ENCODE measurements at places on chromosomes 13 and 19.
A peak's percentile ranks its signal among the peaks of the same experiment; 100 is the strongest.

DNA sequence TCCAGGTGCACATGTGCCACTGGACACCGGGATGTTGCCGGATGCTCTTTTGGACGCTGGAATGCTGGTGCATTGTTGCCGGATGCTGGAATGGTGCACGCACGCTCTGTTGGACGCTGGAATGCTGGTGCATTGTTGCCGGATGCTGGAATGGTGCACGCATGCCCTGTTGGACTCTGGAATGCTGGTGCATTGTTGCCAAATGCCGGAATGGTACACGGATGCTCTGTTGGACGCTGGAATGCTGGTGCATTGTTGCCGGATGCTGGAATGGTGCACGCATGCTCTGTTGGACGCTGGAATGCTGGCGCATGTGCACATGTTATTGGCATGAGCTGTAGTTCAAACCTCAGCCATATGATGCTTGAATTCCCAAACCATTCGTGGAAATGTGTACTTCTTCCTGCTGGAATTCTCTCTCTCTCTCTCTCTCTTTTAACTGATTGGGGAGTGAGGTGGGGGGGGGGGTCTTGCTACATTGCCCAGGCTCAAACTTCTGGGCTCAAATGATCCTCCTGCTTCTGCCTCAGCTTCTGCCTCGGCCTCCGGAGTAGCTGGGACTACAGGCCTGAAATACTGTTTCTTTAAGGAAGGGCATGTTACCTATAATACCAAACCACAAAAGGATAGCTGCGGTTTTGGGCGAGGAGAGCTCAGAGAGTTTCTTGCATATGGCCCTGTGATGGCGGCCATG lies 1.2 kb upstream of the MCF2L start:
- DNase-seq, result no peak

GRCh38 chr13:73228546-73228945 lies 169.7 kb downstream of the KLF5 start:
- DNase-seq, result no peak

GRCh38 chr19:40739871-40740703 lies 10.2 kb downstream of the ACTMAP start:
- DNase-seq, result no peak

GRCh38 chr19:50417111-50418081 lies 1.3 kb upstream of the SPIB start:
- no peak for DNase-seq

- peak; percentile 86 for DNase-seq
Measured at GRCh38 chr13:41006978-41007743, 12.0 kb downstream of the ELF1 start.

DNA sequence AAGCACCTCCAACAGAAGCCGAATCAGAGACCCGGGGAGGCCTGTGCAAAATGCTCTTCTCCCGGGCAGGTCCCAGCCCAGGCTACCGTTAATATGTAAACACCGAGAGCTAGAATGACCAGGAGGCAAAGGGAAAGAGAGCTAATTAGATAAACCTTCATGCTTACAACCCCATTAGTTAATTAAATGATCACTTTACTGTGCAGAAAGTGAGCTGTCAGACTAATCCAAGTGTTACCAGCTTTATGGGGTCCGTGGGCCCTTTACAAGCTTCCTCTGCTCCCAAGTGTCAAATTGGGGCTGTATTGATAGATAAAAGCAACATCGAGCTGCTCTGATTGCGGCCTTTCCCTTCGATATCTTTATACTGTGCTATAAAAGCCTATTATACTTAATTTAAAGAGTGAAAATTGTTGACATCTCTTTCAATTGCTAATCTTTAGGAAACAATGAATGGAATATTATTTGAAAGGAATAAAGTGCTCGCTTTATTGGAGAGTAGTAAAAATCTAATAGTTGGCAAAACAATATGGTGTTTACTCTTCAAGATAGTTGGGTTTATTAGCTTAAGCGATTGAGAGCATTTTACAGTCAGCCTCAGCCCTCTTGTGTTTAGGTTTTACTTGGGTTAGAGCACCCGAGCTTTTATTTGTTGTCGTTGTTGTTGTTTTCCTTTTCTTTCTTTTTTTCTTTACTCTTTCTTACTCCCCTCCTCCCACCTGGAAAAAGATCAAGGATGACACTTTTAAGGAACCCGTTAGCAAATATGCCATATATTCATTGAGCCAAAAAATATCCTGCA lies 189.3 kb upstream of the GPR12 start:
- no peak for DNase-seq

DNA sequence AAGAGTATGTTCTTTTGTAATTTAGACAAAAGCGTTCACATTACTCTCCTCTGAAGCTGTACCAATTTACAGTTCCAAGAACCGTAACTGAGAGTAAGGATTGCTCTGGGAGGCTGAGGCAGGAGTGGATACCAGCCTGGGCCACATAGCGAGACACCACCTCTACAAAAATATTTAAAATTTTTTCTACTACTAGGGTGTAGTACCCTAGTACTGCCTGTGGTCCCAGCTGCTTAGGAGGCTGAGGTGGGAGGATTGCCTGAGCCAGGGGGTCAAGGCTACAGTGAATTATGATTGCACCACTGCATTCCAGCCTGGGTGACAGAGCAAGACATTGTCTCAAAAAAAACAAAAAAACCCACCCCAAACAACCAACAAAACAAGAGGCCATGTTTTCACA lies 12.1 kb upstream of the CYP2A6 start:
- no peak for DNase-seq

GRCh38 chr19:17184371-17184841 lies 30.8 kb upstream of the USE1 start:
- DNase-seq, result peak; percentile 35

DNA sequence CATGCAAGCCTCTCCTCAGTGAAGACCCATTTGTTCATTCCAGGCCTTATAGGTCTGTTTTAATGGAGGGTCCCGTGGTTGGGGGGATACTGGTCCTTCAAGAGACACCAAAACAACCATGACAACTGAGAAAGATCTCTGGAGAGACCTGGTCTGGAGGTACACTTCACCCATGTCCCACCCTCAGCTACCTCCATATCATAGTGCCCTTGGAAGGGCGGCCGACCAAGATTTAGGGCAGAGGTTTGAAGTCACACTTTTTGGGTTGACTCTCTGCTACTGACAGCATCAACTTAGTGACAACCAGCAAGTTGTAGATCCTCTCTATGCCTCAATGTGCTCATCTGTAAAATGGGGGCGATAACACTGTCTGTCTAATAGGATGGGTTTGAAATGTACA lies 177.3 kb downstream of the TSHZ3 start:
- no peak for DNase-seq

GRCh38 chr13:113884821-113885220 lies 20.9 kb upstream of the GAS6 start:
- DNase-seq, result no peak

- no peak for DNase-seq
Measured at GRCh38 chr19:44707794-44708193, 8.8 kb downstream of the CEACAM16 start.

GRCh38 chr13:52782471-52783448 lies 43.1 kb upstream of the CNMD start:
- no peak for DNase-seq

DNA sequence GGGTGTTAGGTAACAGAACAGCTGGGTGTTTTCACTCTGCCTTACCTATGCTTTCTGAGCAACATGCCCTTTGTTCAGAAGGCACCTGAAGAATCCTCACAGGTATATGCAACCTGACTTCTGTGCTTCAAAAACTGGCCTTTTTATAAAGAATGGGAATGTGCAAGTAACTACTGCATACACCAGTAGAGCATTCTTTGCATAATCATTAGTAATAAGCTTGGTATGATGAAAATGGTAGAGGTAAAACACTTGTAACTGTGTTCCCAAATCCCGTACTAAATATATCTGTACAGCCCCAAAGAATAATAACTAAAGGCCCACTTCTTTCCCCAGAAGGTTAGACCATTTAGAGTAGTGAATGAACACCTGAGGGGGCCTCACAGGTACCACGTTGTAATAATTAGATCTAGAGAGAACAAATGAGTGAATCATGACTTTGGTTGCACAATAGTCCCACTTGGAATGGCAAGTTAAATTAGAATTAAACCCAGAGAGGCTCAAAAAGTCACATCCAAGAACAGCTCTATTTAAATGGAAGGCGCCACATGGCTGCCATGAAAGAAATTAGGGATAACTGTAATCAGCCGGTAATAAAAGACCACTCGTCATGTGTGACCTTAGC lies 413.9 kb downstream of the KLF12 start:
- no peak for DNase-seq

DNA sequence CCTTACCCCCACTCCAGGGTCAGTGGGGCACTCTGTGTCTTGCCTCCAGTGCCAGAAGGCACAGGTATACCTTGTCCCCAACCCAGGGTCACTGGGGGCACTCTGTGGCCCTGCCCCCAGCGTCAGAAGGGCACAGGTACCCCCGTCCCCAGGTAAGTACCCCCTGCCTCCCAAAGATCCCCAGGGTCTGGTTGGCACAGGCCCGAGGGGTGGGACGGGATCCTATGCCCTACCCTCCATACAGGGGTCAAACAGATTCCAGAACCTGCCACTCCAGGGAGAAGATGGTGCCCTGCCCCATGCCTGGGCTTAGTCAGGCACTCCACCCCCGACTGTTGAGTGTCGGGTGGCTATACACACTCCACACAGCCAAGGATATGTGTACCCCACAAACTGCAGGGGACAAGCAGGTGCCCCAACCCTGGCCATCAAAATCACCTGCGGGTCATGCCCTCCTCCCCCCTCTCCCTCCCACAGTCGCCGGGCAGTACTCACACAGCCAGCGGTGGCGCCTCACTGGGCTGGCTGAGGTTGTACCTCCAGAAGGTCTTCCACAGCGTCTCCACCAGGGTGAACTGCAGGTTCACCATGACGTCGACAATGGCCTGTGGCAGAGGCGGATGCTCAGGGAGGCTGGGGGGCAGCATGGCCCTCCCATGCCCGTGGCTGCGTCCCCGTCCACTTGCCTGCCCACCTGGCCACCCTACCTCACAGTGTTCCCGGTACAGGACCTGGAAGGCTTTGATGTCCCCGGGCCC lies 13.8 kb downstream of the DCAF15 start:
- DNase-seq, result no peak

DNA sequence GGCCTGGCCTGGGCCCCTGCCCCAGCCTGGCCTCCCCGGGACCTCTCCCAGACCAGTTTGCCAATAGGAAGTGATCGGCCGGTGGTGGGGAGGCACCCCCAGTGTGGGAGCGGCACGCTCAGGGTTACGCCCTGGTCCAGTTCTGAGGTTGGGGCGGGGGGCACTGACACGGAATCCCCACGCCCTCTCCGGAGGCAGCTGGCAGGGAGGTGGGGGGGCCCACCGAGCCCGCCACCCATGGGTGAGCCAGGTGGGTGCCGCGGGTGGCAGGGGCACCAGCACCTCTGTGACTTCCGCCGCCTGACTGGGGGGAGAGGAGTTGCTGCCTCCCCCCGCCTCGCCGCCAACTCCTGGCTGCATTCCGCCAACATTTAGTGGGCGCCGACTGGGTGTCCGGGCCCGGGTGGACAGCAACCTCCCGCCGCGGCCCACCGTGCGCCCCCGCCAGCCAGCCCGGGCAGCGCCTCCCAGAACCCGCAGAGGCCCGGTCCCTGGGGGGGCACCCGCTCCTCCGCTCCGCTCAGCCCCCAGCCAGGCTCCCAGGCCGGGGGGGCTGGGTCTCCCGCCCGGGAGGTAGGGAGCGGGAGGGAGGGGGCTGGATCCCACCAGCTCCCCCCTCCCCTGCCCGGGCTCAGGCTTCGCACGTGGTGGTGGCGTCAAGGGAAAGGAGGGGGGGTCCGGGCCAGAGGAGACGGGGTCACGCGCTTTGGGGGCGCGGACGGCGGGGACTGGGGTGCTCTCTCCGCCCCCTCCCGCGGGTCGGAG lies 2.0 kb downstream of the ZBTB7A start:
- peak; percentile 8 for DNase-seq

DNA sequence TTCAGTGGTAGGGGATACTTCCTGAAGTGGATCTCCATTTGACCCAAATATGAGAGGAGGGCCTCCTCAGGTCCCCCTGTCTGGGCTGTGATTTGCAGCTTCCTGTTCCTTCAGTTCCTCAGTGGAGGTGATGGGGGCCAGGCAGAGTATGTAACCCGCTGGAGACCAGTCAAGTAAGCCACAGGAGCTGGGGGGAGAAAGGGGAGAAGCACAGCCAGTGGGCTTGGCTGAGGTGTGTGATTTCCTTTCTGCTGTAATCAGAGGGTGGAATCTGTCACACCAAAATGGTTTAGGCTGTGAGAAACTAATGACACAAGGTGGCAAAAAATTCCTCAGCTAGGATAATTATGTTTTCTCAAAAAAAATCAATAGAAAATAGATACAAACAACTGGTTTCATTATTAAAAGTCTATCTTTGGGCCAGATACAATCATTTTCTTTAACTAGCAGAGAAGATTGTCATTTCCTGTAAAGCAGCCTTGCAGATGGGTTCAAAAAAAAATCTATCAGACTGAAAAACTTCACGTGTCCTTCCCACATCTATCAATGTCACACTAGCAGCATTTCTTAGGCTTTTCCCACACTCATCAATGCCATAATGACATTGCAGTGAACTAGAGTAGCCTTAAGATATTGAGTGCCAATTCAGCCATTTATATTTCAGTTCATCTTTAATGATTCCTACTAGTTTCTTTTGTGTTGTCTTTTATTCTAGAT lies 1660.3 kb downstream of the EFNB2 start:
- DNase-seq, result no peak

GRCh38 chr13:54029226-54029625 lies 1000.6 kb downstream of the OLFM4 start:
- DNase-seq, result peak; percentile 99

- no peak for DNase-seq
Measured at GRCh38 chr19:49632576-49632975, 7.4 kb downstream of the RRAS start.

DNA sequence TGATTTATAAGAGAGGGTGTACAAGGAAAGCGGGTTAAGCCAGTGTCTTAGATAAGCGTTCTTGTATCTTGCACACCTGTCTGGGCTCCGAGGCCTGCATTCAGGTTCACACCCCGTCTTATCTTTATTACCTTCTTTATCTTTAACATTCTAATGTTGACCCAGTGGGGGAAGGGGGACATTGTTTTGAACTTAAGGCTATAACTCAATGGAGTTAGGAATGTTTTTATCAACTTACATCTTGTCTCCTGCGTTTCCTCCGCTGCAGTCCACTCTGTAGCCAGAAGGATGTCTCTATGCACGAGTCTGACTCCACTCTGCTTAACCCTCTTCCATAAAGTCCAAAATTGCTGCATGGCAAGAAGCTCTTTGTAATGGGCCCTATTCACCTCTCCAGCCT lies 71.2 kb downstream of the FGF9 start:
- no peak for DNase-seq

- no peak for DNase-seq
Measured at GRCh38 chr13:91211510-91211909, 136.0 kb upstream of the MIR17HG start.

GRCh38 chr19:40754611-40755247 lies 3.7 kb downstream of the SNRPA start:
- no peak for DNase-seq

DNA sequence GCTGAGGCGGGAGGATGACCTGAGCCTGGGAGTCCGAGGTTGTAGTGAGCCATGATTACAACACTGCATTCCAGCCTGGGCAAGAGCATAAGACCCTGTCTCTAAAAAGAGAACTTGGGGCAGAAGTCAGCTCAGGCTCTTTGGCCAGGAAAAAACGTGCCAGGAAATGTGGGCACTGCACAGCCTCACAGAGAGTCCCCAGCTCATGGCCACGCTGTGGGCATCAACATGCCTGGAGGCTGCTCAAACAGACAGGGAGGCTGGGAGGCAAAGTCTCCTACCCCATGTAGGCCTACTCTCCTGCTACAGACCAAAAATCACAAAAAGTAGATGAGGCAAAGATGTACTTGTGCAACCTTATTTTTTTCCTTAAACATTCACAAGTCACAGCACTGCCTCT lies 49.4 kb downstream of the PEPD start:
- DNase-seq, result no peak
